Mammary epithelial cell (primary cell): ENCODE measurements at places on chromosomes 4 and X.

- DNase-seq = no peak
Observed at GRCh38 chr4:22030307-22030706, 81.7 kb upstream of the KCNIP4 start.

DNA sequence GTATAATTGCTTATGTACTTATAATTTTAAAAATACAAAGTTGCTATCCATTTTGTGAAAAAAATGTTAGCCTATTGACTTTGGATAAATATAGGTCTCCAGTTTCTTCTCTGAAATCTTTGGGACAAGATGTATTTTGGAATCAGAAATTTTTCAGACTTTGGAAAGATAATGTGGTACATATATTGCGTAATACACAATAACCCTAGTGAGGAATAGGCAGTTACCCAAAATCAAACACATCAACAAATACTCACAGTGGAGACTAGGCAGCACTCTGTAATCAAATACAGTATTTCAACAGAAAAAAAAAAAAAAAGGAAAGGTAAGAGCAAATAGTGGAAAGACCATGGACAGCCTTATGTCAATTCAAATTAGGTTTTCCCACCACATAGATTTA, 796.8 kb downstream of the ADGRL3 start:
- no peak for DNase-seq

- DNase-seq = no peak
Observed at GRCh38 chr4:157587681-157588423, 367.3 kb downstream of the GRIA2 start.

GRCh38 chrX:153981771-153982533, 9.4 kb downstream of the TMEM187 start:
- no peak for DNase-seq

DNA sequence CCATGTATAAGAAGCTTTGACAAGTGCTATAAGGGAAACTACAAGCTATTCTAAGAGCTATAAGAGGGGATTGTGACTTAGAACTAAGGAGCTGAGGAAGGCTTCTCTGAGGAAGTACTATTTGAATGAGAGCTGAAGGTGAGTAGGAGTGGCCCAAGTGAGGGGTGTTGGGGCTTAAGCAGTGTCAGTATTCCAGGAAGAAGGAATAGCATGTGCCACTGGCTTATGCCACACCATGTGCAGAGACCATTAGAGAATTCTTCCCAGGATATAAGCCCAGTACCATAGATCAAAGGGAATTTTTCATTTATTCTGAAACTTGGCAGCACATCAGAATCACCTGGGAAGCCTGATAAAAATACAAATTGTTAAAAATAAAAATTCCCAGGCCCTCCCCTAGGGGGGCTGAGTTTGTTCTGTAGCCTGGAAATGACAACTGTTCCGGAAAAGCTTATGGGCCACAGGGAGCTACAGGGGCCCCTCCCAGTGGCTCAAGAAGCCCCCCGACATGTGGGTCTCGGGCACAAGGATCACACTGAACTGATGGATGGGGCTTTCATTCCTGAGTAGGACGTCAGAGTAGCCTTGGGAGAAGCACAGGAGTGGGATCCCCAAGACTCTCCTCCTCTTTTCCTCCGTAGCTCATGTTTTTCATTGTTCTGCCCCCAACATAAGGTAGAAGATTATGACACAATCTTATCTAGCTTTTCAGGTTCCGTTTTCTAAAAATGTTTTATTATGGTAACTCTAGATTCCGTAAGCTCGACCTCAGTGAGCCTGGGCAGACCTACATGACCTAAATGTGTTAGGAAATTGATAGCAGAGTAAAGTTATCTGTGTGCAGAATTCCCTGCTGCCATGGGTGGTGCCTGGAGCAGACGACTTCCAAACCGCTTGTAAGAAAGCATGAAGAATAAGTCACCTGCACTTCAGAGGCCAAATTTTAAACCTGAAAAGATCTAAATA, 119.3 kb downstream of the AFF1 start:
- DNase-seq = no peak

DNA sequence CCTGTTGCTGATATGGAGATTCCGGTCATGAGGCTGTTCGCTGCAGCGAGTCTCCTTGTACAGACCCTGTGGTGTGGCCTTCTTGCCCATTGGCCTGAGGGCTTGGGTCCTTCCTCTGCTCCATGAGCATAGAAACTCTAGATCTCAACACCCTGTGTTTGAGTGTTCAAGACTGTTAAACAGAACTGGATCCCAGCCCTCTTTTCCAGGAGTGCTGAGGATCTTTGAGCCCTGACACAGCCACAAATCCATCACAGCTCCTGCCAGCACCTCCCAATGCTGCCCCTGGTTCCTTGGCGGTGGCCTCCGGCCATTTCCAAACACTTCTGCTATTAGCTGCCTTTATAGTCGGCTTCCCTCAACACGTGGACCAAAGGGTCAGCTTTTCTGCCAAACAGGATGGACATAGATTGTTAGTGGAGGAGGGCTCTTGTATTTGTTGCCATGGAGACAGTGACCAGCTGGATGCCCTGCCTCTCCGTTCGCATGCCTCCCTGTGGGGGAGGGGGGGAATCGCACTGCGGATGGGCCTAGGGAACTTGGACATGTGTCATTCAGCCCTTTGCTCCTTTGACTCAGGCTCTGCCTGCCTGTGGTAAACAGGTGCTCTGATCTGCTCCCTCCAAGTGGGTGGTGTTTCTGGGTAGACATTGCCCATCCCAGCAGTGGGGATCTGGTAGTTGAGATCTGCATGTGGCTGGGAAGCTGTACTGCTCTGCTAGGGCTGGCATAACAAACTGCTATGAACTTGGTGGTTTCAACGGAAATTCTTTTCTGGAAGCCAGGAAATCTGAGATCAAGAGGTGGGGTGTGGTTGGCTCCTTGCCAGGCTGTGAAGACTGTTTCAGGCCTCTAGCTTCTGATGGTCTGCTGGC, 6.9 kb upstream of the WDR1 start:
- DNase-seq = no peak
